ENCODE measurements at places on chromosomes 2 and 18.

DNA sequence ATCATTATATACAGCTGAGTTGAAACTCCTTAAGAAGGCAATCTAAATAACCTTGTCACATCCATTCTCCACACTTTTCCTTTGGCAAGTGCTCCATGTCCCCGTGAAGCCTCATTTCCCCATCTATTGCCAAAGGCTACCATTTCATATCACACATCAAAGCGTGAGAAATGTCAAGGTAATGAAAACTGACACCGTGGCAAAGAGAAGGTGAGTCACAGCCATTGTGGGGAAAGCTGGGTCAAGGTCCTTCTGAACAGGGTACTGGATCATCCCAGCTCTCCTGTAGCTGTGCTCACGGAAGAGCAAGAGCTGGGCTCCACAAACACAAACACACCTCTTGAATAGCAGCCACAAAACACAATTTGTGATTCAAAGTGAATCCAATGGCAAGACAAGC is 58.2 kb upstream of the REG3G start:
- no peak for DNase-seq

DNA sequence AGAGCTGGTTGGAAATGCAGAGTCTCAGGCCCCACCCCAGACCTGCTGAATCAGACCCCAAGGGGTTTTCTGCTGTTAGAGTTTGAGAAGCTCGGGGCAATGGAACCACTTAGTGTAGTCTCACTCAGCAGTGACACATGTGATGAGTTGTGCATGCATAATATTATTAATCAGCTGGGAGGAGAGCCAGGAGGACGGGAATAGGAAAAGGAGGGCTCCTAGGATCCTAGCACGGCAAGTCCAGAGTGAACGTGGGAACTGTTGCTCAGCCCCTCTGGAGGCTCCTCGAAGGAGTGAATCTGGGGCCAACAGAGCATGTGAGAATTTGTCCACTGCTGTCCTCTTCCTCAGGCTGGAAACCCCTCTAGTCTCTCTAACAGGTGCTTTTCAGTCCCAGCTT is 87.1 kb downstream of the HS1BP3 start:
- no peak for DNase-seq

DNA sequence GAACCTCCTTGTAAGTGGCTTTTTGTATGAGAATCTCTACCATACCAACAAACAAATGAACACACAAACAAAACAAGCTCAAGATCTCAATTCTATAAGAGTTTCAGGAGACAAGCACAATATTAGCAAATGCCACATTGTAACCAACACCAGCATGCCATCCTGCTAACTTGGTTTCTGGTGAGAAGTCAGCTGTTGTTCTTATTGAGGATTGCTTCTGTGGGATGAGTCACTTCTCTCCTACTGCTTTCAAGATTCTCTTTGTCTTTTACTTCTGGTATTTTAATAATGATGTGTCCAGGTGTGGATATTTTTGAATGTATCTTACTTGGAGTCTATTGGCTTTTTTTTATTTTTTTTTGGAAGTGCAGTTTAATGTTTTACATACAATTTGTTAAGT is 131.7 kb downstream of the BCL2L11 start:
- DNase-seq: no peak

DNA sequence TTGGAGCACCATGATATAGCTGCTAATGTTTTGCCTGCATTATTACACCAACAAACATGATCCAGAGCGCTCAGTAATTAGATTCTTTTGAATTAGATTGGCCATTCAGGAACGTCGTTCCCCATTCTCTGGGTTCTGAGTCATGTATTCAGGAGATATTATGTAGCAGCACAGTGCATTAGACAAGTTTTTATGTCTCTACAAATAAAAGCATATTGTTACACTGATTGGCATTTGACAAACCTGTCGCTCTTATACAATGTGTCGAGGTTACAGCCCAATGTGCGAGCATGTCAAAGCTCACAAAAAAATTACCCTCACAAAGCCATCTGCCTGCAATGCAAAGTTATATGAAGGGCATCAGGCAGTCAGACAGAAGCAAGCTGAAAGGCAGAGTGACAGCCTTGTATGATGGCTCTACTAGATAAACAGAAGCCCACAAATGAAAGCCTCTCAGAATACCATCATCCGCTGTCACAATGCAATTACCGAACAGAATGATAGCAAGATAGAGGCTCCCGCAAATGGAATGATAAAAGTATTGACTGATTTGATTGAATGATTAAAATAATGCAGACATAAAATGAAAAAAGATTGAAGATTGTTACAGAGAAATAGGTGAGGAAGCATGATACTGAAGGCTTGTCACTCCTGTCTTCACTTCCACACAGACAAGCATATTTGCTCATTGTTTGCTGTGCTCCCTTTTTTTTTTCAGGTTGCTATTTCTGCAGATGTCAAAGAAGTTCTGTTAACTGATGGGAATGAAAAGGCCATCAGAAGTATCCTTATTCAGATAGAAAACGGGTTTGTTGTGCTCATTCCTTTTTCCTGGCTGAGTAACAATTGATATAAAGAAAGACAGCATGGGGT is 234.6 kb upstream of the SIX3 start:
- DNase-seq: no peak

- no peak for DNase-seq
These were observed 13.8 kb upstream of the MRPL19 start for GRCh38 chr2:75632813-75633212.

GRCh38 chr2:130261970-130262760 is 63.9 kb upstream of the TUBA3E start:
- no peak for DNase-seq

- no peak for DNase-seq
These were observed 219.3 kb upstream of the OSR1 start for GRCh38 chr2:19577723-19578122.

Data from RCC 7860 (cell line).